ENCODE measurements at places on chromosomes 3 and 15.

DNA sequence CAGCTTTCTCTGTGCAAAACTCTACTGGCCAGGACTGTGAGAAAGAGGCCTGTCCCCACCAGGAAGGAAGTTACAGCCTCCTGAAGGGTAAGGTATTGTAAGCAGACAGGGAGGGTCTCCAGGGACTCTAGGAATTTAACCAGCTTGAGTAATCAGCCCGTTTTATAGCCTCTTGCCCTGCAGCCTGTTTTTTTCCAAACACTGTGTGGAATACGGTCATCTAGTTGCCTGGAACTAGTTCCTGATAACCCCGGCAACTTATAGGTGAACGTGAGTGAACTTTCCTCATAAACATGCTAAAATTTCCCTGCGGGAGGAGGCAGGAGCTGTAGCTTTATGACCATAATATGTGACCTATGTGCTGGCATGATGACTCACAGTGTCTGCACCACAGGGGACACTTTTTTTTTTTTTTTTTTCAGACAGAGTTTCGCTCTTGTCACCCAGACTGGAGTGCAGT is 60.1 kb upstream of the DAZL start:
- no peak for DNase-seq

DNA sequence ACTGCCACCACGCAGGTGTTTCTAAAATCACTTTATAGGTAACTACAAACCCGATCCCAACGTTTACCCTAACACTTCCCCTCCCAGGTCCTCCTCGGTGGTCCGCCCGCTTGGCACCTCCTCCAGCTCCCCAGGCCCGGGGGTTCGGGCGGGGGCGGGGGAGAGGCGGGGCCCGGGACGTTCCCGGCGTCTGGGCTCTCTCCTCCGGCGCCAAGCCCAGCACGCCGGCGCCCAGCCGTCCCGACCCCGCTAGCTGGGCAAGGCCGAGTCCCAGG is 562 bp downstream of the CGGBP1 start:
- DNase-seq: no peak

GRCh38 chr3:132417695-132418411 is 551 bp downstream of the DNAJC13 start:
- DNase-seq: no peak

- peak; percentile 31 for DNase-seq
Measured at GRCh38 chr3:54146506-54147239, 24.3 kb downstream of the CACNA2D3 start.

- no peak for DNase-seq
Measured at GRCh38 chr15:69723404-69724096, 270.9 kb downstream of the RPLP1 start.

- no peak for DNase-seq
Measured at GRCh38 chr15:92745845-92746271, 90.3 kb upstream of the FAM174B start.

DNA sequence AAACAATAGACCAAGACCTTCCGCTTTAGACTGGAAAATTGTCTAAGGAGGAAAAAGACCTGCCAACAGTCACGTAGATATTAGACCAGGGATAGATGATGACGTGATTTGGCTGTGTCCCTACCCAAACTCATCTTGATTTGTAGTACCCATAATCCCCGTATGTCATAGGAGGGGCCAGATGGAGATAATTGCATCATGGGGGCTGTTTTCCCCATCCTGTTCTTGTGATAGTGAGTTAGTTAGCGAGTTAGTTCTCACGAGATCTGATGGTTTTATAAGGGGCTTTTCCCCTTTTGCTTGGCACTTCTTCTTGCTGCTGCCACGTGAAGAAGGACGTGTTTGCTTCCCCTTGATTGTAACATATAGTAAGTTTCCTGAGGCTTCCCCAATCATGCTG is 31.7 kb upstream of the SUCLG2 start:
- no peak for DNase-seq

GRCh38 chr3:143329567-143330211 is 210.1 kb downstream of the CHST2 start:
- peak; percentile 57 for DNase-seq

GRCh38 chr3:9142362-9142761 is 107.1 kb downstream of the SRGAP3 start:
- no peak for DNase-seq

- DNase-seq: no peak
Measured at GRCh38 chr3:189001559-189001958, 170.2 kb upstream of the TPRG1 start.

DNA sequence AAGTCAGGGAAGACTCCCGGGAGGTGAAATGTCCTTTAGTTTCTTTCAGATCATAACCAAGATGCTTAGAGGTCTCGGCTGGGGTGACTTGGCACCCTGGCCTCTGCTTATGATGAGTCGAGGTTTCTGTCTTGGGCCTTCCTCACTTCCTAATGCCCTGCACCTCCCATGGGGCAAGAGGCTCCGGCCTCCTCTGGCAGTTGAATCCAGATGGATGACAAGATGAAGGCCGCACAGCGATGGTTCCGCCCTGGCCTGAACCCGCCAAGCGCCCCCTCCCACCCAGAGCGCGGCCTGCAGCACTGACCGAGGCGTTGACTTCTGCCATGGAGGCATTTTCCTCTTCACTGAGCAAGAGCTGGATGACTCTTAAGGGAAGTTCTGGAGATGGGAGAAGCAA is 31.3 kb downstream of the MUC20 start:
- DNase-seq: peak; percentile 57

DNA sequence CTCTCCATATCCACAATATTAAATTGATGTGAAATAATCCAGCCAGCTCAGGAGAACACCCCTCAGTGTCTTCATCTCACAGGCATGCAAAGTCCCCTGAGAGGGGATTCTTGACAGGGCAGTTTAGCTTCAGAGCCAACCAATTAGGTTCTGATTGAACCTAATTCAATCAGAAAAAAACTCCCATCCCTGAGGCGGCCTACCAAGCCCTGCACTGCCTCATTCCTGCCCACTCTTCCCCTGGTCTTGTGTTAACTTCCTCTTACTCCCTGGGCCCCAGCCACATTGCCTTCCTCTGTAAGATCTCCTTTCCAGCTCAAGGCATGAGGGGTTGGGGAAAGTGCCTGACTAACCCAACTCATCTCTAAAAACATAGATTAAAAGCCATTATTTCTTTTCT is 46.1 kb downstream of the FRMD4B start:
- no peak for DNase-seq

GRCh38 chr3:174636451-174636850 is 222.7 kb upstream of the NAALADL2 start:
- no peak for DNase-seq

DNA sequence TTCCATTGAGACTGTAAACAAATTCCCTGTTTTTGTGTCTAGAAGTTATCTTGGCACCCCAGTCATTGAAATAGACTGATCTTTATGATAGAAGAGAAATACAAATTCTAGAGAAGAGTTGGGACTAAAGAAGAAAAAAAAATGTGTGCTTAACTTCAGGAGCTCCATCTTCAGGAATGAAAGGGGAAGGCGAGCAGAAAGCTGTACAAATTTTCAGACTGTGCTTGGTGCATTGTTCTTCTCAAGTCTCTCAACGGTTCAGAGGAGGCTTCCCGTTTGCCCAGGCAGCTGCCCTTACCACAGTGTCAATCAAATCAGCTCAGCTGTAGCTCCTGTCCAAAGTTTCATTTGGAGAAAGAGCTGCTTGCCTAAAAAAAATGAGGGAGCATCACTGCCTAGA is 41.7 kb downstream of the OXSM start:
- DNase-seq: no peak

DNA sequence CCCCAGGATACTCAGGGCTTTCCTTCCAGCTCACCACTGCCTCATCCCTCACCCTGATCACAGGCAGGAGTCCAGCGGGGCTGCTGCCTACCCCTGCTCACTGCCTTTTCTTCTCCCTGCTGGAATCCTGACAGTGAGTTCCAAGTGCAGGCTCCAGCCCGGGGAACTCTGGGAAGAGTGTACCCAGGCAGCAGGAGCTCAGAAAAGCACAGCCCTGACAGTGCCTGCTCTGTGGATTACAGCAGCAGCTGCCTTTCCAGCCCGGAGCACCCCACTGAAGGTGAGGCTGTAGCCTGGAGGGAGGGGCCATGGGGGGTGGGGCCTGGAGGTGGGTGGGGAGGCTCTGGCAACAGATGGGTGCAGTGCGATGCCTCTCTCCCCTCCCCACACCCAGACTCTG is 6.1 kb upstream of the JMJD7 start:
- no peak for DNase-seq

DNA sequence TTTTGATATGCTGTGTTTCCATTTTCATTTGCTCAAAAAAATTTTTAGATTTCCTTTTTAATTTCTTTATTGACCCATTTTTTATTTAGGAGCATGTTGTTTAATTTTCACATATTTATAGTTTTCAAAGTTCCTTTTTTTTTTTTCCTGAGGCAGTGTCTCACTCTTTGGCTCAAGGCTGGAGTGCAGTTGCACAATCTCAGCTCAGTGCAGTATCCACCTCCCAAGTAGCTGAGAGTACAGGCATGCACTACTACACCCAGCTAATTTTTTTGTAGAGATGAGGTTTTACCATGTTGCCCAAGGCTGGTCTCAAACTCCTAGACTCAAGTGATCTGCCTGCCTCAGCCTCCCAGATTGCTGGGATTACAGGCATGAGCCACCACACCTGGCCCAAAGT is 36.2 kb downstream of the PFN2 start:
- DNase-seq: peak; percentile 56

GRCh38 chr3:9400616-9401015 is 3.2 kb downstream of the SETD5 start:
- no peak for DNase-seq

DNA sequence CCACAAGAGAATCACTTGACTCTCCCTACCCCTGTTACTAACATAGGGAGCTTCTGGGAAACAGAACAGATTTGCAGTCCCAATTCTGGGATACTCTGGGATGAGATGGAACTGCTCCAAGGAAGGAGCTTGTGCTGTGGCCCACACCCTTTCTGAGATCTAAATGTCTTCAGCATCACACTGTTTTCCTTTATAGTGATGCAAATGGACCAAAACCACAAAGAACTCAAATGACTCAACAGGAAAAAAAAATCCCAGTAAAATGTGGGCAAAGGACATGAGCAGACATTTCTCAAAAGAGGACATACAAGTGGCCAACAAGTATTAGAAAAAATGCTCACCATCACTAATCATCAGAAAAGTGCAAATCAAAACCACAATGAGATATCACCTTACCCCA is 155.6 kb downstream of the NECTIN3 start:
- no peak for DNase-seq

GRCh38 chr3:177525987-177526712 is 328.9 kb upstream of the TBL1XR1 start:
- DNase-seq: no peak

- DNase-seq: no peak
Measured at GRCh38 chr3:25897019-25897418, 107.1 kb downstream of the OXSM start.

DNA sequence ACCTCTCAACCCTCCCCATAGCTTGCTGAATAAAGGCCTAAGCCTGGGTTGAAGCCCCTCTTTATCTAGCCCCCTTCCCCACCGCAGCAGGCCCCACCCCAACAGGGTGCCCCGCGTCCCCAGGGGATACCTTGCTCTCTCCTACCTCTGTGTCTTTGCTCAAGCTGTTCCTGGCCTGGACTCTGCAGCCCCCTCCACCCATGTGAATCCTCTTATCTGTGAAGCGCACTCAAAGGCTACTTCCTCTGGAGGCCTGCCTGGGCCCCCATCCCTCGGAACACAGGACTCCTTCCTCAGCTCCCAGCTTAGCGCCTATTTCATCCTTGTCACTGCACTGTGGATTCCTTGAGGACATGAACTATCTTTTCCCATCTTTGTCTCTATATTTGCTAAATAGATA is 61.4 kb upstream of the HERC1 start:
- DNase-seq: no peak

DNA sequence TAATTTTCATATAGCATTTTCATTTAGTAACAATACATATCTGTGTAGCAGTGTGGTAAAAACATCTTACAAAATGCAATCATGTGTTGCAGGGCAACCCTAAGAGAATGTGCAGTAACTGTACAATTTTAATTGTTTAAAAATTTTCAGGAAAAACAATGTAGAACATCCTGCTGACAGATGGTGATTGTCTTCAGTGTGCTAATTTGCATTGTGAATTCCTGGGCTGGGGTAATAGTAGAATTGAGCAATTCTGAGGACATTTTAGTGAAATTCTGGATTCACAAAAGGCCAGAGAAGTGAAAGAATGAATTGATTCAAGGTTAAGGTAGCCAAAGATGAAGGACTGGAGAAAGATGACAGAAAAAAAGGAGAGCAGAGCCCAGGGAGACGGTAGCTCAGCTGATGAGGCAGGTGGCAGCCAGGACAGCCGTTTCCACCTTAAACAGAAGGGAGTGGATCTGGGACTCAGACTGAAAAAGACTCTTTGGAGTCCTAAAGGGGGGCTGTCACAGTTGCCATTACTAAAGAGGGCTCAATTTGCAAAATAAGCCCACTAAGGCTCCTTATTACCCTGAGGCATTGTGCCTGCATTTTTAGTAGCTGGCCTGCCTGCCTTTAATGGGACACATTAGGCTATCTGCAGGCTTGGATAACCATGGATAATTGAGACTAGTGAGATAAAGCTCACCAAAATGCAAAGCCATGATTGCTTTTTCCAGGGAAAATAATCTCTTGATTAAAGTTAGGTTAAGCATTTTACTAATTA is 8.6 kb downstream of the MAP3K13 start:
- DNase-seq: no peak

DNA sequence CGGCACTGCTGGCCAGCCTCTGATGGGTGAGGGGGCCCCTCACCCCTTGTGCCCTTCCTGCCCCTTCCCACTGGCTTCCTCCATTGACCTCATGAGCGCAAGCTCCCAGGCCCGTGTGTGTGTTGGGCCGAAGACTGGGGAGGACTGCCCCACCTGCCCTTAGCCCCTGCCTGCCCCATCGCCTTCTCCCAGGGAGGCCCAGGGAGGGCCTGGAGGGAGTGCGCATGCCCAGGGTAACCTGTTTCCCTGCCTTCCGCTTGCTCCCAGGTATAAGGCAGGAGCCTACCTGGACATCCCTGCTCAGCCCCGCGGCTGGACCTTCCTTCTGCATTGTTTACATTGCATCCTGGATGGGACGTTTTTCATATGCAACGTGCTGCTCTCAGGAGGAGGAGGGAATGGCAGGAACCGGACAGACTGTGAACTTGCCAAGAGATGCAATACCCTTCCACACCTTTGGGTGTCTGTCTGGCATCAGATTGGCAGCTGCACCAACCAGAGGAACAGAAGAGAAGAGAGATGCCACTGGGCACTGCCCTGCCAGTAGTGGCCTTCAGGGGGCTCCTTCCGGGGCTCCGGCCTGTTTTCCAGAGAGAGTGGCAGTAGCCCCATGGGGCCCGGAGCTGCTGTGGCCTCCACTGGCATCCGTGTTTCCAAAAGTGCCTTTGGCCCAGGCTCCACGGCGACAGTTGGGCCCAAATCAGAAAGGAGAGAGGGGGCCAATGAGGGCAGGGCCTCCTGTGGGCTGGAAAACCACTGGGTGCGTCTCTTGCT is 8.8 kb downstream of the DLL4 start:
- DNase-seq: no peak

GRCh38 chr3:140186421-140186920 is 251.5 kb downstream of the CLSTN2 start:
- DNase-seq: no peak

DNA sequence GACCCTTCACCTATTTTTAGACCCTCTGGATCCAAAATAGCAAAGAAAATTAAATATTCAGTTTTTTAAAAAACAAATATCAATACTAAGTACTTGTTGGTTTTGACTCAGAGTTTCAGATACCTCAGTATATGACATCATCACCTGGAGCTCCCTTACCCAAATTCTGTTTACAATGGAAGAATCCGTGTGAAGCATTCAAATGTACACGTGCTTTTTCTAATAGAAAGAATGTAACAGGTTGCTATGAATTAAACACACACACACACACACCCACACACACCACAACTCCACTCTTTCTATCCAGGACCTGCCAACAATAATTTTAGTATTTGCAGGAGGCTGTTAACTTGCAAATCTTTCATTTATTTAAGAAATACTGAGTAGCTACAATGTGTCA is 221.8 kb downstream of the THRB start:
- DNase-seq: no peak

Measured in upper lobe of left lung (tissue), 6 donors.